ENCODE measurements at places on chromosomes 4 and X.
A peak's percentile ranks its signal among the peaks of the same experiment; 100 is the strongest.

DNA sequence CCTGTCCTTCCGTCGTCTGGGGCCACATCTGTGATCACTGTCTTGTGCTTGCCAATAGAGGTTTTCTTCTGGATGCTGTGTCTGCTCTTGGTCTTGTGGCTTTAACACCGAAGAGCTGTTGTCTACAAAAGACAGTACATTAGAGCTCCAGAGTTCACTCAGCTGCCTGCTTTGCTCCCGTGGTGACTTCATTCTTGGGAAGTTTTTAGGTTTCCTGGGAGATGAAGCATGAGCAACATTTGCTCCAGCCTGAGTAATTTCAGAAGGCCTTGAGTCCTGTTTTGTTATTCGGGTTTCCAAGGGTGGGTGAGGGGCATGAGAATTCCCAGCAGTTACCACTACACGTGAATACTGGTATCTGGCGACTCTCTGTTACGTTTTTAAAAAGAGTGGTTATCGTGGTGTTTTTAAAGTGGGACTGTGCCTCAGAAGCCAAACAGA lies 189.2 kb downstream of the SHROOM3 start:
- no peak for DNase-seq

DNA sequence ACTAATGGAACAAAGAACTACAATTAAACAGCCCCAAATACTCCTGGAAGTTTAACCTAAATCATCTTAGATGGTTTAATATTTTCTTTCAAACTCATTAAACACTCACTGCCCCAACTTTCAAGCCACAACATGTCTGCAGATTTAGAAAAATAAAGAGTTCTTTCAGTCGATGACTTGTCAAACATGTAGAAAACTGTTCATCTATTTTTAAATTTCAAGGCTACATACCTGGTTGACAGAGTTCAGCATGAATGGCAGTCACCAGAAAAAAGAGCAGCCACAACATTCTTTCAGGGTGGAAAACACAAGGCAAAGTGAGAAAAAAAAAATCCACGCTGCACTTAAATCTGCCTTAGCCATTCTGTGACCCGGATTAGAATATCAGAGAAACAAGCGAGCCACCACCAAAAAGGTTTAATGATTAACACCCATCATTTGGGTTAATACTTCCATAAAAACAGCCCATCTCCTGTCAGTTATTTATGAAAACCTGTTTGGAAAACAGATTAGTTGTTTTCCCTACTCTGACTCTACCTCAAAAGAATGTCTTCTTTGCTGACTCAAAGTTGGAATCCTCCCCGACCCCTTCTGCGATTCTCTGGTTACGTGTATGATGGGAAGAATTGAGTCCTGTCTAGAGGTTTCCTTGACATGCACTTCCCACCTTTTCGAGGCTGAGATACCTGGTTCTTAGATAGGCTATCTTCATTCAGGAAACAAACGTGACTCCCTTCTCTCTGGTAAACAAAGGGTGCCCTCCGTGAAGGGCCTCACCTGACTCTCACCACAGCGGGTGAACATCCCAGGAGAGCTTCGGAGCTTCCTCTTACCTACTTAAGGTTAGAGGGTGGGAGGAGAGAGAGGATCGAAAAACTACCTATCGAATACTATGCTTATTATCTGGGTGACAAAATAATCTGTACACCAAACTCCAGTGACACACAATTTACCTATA lies at the start of gene CLTRN:
CLTRN (minus strand) TSS at position 319 of the 958 bp plus-strand sequence; CDS start at position 289, 30 bp downstream.
- DNase-seq: no peak

DNA sequence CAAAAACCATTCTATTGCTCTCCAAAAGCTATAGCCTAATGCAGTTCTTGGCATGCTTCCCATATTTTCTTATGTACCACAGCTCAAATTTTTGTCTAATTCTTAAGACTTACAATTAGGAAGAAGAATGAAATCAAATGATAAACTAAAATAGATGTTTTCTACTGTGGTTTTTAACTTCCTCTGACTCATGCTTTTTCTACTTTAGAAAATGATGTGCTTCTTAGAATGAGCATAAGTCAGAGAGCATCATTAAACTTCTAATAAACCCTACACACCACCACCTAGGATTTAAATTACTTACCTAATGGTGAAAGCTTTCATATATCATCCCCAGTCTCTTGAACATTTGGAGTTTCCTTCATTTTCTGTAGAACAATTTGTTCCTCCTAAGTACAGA lies 217.0 kb upstream of the NDST3 start:
- DNase-seq: no peak

DNA sequence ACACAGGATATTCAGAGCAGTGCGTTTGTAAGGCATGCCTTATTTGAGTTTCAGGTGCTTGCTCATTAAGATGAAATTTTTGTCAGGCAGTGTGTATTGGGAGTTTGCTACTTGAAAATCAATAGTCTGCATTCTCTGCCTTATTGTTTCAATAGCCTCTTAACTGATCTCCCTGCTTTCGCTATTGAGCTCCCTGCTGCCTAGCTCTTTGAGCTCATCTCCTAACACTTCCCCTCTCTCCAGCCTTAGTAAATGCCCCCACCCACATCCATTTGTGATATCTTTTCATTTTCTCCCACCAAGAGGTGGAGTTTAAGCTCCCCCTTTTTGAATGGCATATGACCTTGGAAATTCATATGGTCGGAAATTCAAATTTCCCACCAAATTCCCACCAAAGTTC lies 256.6 kb downstream of the IL1RAPL1 start:
- no peak for DNase-seq

DNA sequence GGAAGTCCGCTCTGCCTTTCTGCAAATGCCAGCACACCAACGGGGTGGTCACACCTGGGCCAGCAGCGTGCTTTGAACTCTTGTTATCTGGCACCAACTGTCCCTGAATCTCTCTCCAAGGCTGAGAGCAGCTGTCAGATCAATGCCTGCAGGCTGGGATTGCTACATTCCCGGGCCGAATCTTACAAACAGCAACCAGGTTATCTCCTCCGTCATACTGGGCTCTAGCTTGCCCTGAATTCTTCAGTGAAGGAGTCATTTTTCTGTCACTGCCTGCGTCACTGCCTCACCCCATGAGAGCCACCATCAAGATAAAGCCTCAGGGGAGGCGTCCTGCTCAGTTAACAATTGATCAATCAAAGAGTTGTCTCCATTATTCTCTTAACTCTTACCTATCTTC lies 329.4 kb upstream of the PPARGC1A start:
- no peak for DNase-seq

- DNase-seq: no peak
These were observed 5.6 kb upstream of the KANTR start for GRCh38 chrX:53088136-53088974.

DNA sequence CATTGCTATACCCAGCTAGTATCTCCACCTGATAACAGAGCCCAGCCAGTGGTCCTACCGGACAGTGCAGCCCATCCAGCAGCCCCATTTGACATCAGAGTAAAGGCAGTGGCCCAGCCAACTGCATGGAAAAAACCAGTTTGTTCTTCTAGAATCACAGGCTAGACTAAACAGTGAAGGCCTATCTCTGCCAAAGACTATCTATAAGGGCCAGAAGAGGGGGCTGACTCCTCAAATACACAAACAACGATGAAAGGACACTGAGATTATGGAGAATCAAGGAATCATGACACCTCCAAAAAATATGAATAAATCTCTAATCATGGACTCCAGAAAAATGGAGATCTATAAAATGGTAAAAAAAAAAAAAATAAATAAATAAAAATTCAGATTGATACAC lies 546.4 kb upstream of the HTR2C start:
- DNase-seq: no peak

DNA sequence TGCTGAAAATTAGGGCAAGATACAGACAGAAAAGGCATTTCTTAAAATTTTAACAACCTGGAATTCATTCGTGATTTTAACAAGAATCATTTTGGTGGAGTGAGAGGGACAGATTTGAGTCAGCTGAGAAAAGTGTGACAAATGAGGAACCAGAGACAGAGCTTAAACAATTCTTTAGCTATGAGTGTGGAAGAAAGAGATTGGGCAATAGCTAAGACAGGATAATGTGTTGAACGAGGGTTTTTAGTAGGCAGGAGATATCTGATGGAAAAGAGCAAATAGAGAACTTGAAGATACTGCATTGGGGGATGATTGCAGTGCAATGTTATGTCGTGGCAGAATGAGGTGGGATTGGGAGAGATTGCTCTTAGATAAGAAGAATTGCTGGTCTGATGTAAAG lies 164.2 kb upstream of the SPRY1 start:
- no peak for DNase-seq

- DNase-seq: no peak
These were observed 1.2 kb upstream of the N4BP2 start for GRCh38 chr4:40055511-40055862.

DNA sequence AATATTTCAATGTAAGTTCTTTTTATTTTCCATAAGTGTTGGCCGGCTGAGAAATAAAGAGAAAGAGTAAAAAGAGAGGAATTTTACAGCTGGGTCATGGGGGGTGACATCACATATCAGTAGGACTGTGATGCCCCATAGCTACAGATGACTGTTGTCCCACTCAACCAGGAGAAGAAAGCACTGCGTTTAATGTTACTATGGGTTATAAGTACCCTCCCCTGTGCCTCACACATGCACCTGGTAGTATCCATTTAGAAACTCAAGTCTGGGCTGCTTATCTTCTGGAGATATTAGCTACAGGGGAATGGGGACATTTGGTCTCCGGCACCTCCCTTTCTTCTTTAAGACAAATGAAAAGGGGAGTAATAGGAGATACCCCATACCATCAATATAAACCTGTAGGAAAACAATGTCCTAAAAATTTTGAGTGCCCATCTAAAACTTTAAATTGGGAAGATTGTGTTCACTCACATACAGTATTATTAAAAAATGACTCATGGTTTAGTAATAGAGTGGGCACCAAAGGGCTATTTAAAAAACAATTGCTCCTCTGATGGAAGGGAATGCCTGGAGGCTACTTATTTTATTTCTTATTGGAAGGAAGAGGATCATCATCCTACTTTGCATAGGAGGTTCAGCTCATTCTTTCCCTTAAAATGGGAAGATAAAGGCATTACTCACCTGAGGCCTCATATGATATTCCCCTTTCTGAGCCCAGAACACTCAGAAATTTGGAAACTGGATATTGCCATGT lies 18.2 kb downstream of the UGT2B11 start:
- DNase-seq: no peak

DNA sequence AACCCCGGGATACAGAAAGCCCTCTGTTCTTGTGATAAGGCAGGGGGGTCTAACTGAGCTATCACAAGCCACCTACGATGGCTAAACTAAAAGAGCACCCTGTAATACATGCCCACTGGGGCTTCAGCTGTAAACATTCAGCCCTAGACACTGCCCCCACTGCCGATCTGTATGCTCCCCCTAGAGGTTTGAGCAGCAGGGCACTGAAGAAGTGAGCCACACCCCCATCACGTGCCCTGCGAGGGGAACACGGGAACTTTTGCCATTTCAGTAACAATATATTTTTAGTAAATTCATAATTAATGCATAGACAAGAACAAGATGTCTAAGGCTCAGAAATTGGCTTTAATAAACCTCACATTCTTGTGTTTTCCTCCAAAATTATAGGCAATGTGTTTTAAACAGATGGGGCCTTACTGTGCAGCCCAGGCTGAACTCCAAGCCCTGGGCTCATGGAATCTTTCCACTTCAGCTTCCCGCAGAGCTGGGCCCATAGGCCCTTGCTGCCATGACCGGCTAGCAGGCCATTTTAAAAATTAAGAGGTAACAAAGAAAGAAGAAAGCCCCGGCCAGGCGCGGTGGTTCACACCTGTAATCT lies 235.3 kb upstream of the SFRP2 start:
- DNase-seq: no peak

GRCh38 chrX:115311139-115311538 lies 21.6 kb downstream of the LUZP4 start:
- no peak for DNase-seq

- DNase-seq: no peak
These were observed 991.3 kb downstream of the RAB28 start for GRCh38 chr4:12492730-12493393.

GRCh38 chrX:2627272-2627867 lies 63.7 kb upstream of the CD99 start:
- no peak for DNase-seq

GRCh38 chrX:20015422-20015821 lies 24.6 kb upstream of the BCLAF3 start:
- no peak for DNase-seq

DNA sequence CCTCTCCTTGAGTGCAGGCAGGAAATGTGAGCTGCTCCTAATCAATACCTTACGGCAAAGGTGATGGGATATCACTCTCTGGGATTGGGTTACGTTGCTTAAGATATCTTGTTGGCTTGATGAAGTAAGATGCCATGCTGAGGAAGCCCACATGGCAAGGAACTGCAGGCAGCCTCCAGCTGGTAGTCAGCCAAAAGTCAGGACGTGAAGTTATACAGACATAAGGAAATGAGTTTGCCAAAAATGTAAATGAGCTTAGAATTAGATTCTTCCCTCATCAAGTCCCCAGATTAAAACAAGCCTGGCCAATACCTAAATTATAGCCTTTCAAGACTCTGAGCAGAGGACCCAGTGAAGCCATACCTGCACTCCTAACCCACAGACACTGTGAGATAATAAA lies 155.0 kb downstream of the QDPR start:
- peak; percentile 38 for DNase-seq

DNA sequence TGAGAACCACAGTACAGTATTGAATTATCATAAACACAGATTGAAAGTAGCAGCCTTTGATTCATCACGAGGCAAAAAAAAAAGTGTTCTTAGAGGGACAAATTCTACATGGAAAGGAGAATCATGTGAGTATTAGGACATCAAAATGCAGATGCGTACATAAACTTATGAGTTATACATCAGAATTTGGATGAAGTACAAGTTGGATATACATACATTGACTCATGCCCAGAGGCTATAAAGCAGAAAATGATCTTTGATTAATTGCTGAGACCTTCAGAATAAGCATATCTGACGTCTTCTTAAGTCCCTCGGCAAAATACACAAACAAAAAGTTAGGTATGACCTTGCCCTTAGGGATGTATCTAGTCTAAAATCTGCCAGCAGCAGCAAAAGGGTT lies 206.4 kb downstream of the LDB2 start:
- no peak for DNase-seq

DNA sequence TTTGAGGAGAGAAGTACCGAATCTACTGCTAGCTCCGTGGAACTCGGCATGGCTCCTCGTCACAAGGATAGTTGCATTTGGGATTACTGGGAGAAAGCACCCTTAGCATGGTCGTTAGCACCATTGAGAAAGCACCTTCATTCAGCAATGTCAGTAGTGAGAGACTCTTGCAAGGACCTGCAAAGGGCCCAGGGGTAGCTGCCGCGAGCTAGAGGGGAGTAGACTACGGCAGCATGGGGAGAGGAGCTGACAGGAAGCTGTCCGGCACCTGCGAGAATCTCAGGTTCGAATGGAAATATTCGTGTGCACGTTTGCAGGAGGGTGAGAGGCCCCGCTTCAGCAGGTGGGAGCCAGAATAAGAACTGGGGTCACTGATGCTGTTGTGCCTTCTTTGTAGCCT lies 20.2 kb downstream of the TLR10 start:
- no peak for DNase-seq

DNA sequence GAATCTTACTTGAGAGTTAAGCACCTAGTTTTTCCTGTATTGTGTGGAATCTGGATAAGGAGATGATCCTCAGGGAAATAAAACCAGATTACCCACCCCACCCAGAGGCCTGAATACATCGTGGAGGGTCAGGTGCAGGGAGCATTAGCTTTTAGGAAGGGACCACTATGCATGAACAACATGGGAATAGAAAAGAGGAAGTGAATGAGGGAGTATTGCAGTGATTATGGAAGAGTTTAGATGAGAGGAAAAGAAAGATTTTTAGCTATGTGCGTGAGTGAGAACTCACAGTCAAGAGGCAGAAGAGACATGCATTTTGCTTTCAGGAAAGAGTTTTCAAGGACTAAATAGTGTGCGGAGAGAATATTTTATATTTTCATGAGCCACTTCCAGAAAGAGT lies 222.3 kb upstream of the S100G start:
- no peak for DNase-seq

GRCh38 chr4:61580721-61581377 lies 380.7 kb downstream of the ADGRL3 start:
- DNase-seq: no peak
